ENCODE measurements at places on chromosomes 4 and X.

DNA sequence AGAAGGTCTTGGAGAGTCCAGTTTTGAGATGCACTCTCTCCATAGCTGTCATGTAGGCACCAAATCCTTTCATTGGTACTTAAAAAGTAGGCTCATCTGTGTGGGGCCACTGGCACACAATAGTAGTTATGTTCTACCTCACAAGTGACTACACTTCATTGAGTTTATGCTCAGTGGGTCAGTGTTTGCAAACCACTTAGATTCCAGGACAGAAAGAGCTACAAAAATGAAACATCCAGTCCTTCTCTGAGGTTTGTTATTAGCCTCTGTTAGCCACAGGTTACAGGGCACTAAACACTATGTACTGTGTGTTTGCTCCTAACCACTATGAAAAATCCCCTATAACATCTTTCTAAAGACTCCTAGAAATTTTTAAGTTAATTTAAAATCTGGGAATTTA, 13.8 kb downstream of the RAB28 start:
- no peak for DNase-seq

GRCh38 chr4:5409972-5410618, 298.3 kb downstream of the EVC2 start:
- no peak for DNase-seq

- DNase-seq: no peak
Observed at GRCh38 chrX:10649265-10649664, 28.9 kb upstream of the MID1 start.

GRCh38 chrX:30590368-30590767, 12.8 kb upstream of the TASL start:
- no peak for DNase-seq

DNA sequence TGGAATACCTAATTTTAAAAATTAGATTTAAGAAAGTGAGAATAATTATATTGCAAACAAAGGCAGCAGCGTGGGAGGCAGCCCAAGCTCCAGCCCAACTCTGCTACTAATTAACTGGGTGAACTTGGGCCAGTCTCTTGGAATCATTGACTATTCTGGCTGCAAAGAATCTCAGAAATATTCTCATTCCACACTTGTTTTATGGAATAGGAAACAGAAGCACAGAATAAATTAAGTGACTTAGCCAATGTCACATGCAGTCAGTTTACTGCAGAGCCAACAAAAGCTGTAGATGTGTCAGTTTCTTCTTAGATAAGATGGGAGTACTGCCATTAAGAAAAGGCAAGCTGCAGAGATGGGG, 132.6 kb upstream of the FAM9B start:
- DNase-seq: no peak

- DNase-seq: no peak
Observed at GRCh38 chr4:7417639-7418038, 17.1 kb downstream of the PSAPL1 start.

Data from ovary (tissue), 10 donors.